Left renal pelvis (tissue), 4 donors: ENCODE measurements at places on chromosomes 3 and 15. TPM values are rescaled to one million over a fixed set of nuclear protein-coding genes. Genes with fewer than 3 reads are reported as not detected.

Gene CCR1
- 1.7 TPM for polyA plus RNA-seq

Gene CISH
- polyA plus RNA-seq: 31.0 TPM

DNA sequence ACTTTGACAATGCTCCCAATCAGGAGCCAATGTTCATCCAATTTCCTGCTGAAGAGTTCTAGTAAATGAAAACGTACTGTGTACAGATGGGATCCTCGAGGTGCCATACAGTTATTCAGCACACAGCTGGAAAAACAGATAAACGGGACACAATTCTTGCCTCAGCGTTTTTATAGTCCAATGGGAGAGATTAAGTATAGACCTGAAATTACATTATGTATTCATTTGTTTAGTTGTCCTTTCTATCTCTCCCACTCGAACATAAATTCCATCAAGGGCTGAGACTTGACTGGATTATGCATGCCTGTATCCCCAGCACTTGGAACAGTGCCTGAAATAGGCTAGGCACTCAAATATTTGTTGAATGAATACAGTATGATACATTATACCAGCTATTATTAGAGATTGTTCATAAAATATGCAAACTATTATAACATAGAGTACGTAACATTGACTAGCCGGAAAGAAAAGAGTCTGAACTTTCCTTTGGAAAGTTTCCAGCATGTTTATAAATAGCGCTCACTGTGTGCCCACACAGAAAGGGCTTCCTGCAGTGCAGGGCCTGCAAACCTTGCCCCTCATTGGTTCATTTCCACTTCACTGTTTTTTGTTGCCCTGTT lies 27.4 kb upstream of the SNTN start:
- DNase-seq: no peak

GRCh38 chr3:42535981-42536784 lies 33.7 kb downstream of the VIPR1 start:
- no peak for DNase-seq

GRCh38 chr15:95799286-95800200 lies 531.0 kb upstream of the NR2F2 start:
- no peak for DNase-seq
